Right hindlimb (tissue), 1 donor: ENCODE measurements at places on chromosomes 4 and X.

DNA sequence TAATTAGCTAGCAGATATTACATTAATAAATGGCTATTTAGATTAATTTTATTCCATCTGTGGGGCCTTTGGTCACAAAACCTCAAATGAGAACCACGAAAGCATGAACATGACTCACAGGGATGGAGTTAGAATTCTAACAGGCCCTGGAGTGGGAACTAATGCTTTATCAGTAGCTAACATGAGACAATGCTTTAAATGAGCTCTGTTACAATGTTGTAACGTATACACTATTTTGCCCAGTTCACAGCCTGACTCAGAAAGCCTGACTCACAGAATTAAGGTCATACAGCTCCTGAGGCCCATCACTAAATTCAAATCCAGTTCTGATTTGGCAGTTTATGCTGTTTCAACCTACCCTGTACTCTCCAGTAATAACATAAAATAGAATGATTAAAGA is 23.2 kb downstream of the VEGFC start:
- no peak for DNase-seq

- no peak for DNase-seq
These were observed 4.7 kb downstream of the TMSB4X start for GRCh38 chrX:12979616-12980015.

DNA sequence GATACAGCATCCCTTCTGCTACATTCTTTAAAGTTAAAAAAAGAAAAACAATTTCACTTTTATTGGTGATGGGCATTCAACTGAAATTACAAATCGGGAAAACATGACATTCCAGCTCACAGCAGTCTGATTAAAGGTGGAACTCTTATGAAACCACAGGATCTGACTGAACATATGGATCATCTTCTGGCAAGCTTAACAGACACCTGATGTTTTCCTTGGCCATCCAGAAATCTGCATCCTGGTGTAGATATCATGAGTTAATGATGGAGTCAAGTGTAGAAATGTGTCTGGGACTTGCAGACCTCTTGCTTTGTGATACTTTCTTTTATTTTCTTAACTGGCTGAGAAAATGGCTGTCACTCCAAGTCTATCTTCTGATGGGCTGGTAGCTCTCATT is 167.9 kb downstream of the CBR4 start:
- no peak for DNase-seq

- peak; percentile 70 for DNase-seq
These were observed 671 bp upstream of the EIF4E start for GRCh38 chr4:98929341-98930267.

DNA sequence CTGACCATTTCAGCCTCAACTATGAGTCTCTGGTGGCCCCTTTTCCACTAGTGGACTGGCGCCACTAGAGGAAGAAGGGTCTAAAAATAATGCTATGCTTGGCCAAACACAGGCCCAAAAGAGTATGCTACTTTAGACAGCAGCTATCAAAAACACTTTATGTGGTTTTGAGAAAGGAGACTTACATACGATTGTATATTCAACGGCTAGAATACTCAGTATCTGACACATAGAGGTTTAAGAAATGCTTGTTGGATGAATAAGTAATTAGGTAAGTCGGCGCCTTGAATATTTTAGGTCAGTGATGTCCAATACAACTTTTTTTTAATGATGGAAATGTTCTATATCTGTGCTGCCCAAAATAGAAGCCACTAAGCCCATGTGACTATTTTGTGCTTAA is 25.7 kb upstream of the TMPRSS11A start:
- no peak for DNase-seq

GRCh38 chr4:94515365-94515764 is 63.6 kb downstream of the PDLIM5 start:
- no peak for DNase-seq

- no peak for DNase-seq
These were observed 230.5 kb downstream of the IDS start for GRCh38 chrX:149274516-149275105.

GRCh38 chrX:119156241-119156640 is 28.6 kb upstream of the KIAA1210 start:
- DNase-seq: no peak

GRCh38 chr4:173443121-173443520 is 44.2 kb upstream of the SCRG1 start:
- no peak for DNase-seq

DNA sequence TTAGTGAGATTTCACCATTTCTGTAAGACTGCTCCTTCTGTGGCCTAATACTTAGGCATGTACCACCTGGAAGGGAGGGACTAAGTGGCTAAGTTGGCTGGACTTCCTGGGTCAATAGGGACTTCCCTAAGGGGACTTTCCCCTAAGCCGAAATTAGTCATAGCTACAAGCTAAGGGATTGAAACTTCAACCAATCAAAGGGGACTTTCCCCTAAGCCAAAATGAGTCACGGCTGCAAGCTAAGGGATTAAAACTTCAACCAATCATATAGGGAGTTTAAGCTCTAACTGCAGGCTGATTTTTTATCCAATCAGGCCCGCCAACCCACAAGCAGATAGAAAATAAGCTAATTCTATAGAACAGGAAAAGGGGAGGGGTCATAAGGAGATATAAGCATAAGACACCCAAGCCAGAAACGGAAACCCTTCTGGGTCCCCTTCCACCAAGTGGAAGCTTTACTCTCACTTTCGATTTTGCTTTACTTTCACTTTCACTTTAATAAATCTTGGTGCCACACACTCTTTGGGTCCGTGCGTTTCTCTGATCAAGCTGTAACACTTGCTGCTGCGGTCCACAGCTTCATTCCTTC is 382.8 kb downstream of the KLHL4 start:
- DNase-seq: no peak

DNA sequence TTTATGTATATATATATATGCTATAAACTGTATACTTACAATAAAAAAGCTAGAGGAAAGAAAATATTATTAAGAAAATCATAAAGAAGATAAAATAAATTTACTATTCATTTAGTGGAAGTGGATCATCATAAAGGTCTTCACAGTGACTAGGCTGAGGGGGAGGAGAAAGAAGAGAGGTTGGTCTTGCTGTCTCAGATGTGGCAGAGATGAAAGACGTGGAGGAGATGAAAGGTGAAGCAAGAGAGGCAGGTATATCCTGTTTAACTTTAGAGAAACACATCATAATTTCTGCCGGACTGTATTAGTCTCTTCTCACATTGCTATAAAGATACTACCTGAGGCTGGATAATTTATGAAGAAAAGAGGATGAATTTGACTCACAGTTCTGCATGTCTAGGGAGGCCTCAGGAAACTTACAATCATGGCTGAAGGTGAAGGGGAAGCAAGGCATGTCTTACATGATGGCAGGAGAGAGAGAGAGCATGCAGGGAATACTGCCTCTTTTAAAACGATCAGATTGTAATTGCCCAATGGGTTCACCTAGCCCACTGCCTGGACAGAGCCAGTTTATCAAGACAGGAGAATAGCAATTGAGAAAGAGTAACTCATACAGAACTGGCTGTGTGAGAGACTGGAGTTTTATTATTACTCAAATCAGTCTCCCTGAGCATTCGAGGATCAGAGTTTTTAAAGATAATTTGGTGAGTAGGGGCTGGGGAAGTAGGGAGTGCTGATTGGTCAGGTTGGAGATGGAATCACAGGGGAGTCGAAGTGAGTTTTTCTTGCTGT is 22.1 kb upstream of the RRAGB start:
- no peak for DNase-seq

DNA sequence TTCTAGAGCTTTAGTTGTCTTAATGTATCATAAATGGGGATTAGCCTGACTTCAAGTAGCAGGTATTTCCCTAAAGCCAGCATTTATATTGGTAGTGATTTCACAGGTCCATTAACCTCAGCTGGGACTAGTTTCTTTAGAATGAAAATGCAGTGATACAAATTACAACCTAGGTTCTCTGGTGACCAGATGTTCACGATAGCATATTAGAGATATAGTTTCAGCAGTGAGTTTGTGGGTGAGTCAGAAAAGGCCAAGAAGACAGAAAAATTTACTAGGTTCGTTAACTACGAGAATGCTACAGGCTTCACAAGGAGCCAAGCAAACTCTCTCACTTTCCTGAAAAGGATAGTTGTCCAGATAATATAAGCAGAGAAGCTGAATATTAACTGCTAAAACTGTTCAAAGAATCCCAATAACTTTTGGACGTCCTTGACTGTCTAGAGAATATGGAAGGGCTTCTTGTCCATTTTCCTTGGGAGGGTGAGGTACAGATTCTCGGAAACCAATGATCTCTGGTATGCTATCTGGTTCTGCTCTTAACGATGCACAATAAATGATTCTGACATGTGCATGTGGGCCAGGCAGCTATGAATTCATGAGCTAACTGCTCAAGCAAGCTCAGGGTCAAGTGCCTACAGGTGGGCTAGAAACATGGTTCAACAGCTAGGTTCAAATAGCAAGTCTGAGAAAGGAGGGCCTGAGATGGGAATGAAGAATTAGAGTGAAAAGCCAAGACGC is 6.0 kb upstream of the SPCS3 start:
- DNase-seq: no peak

DNA sequence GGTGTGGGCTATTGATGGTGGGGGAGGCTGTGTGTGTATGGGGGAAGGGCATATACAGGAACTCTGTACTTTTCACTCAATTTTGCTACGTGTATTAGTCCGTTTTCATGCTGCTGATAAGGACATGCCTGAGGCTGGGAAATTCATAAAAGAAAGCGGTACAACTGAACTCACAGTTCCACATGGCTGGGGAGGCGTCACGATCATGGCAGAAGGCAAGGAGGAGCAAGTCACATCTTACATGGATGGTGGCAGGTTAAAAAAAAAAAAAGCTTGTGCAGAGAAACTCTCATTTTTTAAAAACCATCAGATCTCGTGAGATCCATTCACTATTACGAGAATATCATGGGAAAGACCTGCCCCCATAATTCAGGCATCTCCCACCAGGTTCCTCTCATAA is 152.3 kb downstream of the NEK1 start:
- no peak for DNase-seq

GRCh38 chr4:147848634-147849033 is 116.7 kb downstream of the ARHGAP10 start:
- no peak for DNase-seq

DNA sequence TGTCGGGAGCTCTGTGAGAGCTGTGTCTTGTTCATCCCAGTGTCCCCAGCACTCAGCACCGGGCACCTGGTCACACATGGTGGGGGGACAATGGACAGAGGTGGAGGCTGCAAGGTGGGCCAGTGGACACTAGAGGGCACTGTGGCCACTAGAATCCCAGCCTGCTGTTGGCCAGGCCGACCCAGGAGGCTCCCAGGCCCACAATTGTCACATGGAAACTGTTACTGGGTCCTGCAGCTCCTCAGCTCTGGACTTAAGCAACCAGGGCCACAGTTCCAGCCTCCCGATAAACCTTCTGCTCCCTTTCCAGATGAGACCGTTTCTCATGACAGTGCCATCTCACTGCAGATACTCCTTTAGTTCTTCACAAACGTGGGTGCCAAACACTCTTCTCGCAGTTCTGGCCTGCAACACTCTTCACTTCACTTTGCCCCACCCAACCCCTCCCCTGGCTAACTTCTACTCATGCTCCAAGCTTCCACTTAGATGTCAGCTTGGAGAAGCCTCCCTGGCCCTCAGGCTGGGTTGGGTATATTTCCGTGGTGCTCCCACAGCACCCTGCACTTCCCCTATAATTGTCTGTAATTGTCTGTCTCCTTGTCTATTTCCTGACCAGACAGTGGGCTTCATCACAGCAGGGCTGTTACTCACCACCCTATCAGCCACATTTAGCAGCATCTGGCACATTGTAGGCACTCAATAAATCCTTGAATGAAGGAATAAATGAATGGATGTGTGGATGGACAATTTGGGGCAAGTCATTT is 3.5 kb upstream of the IQSEC2 start:
- DNase-seq: peak; percentile 57

DNA sequence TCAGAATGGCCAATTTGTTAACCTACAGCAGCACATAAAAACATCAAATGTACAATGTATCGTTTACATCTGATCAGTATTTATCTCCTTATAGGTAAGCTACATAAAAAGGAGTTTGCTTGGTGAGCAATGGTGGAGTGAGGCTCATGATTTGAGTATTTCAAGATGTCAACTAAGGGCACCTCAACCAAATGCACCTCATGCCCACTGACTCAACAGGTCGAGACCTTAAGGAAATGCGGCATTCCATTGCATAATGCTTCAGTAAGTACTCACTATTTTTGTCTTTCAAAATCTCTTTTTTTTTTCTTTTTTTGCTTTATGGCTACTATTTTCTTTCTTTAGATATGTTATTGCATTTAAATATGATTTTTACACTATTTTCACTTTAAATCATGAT is 181.0 kb upstream of the TLL1 start:
- no peak for DNase-seq

- DNase-seq: no peak
These were observed 27.9 kb upstream of the FUNDC1 start for GRCh38 chrX:44570522-44570921.

DNA sequence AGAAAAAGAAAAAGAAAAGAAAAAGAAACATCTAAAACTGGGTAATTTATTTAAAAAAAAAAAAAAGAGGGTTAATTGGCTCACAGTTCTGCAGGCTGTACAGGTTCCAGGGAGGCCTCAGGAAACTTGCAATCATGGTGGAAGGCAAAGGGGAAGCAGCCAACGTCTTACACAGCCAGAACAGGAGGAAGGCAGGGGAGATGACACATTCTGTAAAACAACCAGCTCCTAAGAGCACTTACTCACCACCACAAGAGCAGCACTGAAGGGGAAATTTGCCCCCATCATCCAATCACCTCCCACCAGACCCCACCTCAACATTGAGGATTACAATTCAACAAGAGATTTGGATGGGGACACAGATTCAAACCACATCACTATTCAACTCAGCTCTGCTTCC is 36.8 kb upstream of the TMEM184C start:
- no peak for DNase-seq

DNA sequence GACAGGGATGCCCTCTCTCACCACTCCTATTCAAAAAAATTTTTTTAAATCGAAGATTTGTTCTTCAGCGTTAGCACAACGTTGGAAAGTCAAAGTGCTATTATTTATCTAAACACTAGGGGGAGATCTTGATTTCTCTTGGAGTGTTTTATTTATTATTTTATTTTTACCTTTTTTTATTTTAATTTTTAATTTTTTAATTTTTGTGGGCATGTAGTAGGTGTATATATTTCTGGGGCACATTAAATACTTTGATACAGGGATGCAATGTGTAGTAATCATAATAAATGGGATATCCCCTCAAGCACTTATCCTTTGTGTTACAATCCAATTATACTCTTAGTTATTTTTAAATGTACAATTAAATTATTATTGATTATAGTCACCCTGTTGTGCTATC is 37.4 kb upstream of the SLC10A4 start:
- no peak for DNase-seq

DNA sequence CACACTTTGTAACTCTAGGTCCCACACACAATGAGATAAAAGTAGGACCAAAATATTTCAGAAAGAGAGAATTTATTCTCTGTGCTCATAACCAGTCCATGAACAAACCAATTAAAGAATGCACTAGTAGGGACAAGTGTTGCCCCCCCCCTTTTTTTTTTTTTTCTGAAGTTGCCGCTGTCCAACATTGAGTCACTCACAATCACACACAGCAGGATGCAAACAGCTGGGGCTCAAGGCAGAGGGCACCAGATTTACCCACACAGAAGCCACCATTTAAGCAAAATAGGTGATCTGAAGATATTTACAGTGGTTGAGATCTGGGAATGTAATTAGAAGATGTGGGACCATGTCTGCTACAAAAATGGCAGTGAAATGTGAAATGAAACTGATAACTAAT is 850.9 kb upstream of the SLIT2 start:
- DNase-seq: no peak

- DNase-seq: no peak
These were observed 19.1 kb downstream of the BCOR start for GRCh38 chrX:40078489-40079227.

GRCh38 chr4:121192480-121192879 is 28.4 kb upstream of the TNIP3 start:
- no peak for DNase-seq
